ENCODE measurements at places on chromosomes 16 and 17. TPM values are rescaled to one million over a fixed set of nuclear protein-coding genes. Genes with fewer than 3 reads are reported as not detected.

- no peak for DNase-seq
Measured at GRCh38 chr16:77856438-77857160, 68.2 kb downstream of the VAT1L start.

GRCh38 chr16:29982560-29983419 lies 9.1 kb downstream of the TAOK2 start:
- DNase-seq = no peak

- DNase-seq = peak; percentile 56
Measured at GRCh38 chr16:11667824-11668622, at the start of gene SNN. SNN (plus strand) TSS chr16:11668455; CDS start chr16:11676060, 7,605 bp downstream.

The USP43 gene
- 5.3 TPM for total RNA-seq

GRCh38 chr16:88929091-88929445 lies 47.9 kb downstream of the CBFA2T3 start:
- no peak for DNase-seq

DNA sequence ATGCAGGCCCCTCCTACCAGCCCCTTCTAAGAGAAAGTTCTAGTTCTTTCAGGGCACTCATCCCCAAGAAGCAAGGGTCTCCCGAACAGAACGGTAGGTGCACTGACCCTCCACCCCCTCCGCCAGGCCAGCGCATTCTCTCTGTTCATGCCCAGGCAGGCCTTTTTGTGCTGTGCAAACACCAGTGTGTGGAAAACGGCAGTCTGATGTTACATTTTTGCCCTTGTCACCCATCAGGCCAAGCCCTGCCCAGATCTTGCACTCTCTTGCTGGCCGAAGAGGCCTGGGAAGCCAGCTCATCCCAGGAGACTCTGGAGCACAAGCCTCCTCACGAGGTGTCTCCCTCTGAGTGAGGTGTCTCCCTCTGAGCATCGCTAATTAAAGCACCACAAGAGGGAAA lies 16.1 kb upstream of the MTSS2 start:
- DNase-seq = no peak

The JPT1 gene
- 299 TPM for total RNA-seq

GRCh38 chr17:34847938-34848337 lies 113.3 kb downstream of the CCT6B start:
- no peak for DNase-seq

- DNase-seq = no peak
Measured at GRCh38 chr17:49216953-49217650, 6.6 kb downstream of the ABI3 start.

- DNase-seq = no peak
Measured at GRCh38 chr17:79944251-79944812, 91.3 kb downstream of the TBC1D16 start.

Measured in Caki2 (cell line).